Stimulated activated CD4-positive, alpha-beta T cell treated with anti-CD3 and anti-CD28 coated beads, Interleukin-1b, Interleukin-23, amount 100 ng/mL, for 4 hours (primary cell): ENCODE measurements at places on chromosomes 7 and 10.

- DNase-seq: no peak
Observed at GRCh38 chr7:15967551-15967950, 281.1 kb upstream of the MEOX2 start.

DNA sequence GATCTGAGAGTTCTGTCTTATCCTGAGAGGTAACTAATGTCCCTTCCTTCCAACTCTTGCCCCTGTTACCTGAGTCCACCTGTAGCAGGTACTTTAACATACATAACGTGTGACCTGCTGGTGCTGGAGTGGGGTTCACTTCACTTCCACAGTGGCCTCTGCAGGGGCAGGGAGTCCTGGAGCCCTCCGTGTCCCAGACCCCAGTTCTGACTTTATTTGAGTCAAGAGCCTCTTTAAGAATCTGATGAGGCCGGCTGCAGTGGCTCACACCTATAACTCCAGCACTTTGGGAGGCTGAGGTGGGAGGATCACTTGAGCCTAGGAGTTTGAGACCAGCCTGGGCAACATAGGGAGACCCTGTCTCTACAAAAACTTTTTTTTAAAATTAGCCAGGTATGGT, 117.0 kb upstream of the RET start:
- DNase-seq: no peak

GRCh38 chr10:1611936-1612550, 125.3 kb downstream of the ADARB2 start:
- no peak for DNase-seq

- DNase-seq: no peak
Observed at GRCh38 chr10:99966306-99966705, 43.4 kb downstream of the DNMBP start.

GRCh38 chr10:107028236-107028635, 136.3 kb downstream of the SORCS1 start:
- DNase-seq: no peak

GRCh38 chr10:4470231-4470835, 355.7 kb upstream of the AKR1E2 start:
- no peak for DNase-seq

GRCh38 chr10:34759161-34759836, 55.8 kb downstream of the PARD3 start:
- DNase-seq: no peak

GRCh38 chr10:17255512-17255911, 27.5 kb downstream of the VIM start:
- no peak for DNase-seq

DNA sequence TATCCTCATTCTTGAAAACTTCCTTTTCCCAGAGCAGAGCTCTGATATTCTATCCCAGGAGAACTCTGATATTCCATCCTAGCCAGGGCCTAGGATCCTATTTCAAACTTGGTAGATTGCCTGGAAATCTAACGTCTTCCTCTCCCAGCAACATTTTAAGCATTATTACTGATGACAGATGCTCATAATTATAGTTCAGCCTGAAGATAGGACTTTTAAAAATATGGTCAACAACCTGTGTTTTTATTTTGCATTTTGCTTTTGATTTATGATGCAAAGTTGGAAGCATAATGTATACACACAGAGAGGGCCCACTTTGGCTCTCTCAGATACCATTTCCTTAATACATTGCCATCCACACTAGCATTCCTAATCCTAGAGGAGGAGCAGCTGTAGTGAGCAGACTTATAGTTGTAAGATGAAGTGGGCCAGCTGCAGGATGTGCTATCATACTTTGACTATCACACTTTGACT, 457.4 kb upstream of the TPK1 start:
- no peak for DNase-seq

GRCh38 chr10:119316729-119317097, 109.3 kb downstream of the GRK5 start:
- DNase-seq: no peak

- DNase-seq: no peak
Observed at GRCh38 chr7:28806841-28807240, 151.3 kb downstream of the TRIL start.

- DNase-seq: no peak
Observed at GRCh38 chr7:12089951-12090756, 120.9 kb upstream of the TMEM106B start.

DNA sequence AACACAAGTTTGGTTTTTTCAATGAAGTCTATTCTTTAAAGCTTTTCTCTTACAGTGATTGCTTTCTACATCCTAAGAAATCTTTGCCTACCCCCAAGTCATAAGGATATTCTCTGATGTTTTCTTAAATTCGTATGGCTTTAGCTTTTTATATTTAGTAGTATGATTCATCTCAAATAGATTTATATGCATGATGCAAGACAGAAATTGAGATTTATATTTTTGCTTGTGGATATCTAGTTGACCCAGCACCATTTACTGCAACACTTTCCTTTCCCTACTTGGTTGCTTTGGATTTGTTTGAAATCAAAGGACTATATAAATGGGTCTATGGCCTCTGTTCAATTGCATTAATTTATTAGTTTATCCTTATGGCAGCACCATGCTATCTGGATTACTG, 113.9 kb downstream of the ZNF438 start:
- no peak for DNase-seq

DNA sequence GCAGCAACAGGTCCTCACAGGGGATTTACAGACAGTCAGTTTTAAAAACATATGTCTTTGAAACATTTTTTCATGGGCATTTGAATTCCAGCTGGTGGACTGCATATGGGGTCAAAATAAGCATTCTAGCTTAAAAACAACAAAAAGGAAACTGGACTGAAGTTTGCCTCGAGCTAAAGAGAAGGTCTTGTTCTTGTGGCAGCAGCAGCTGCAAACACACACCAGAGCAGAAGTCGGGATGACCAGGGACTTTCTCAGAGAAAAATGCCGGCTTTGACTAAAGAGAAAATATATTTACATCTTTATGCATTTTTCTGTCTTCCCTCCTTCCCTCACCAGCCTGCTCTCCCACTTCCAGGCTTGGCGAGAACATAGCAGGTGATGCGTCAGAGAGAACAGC, 361.4 kb downstream of the CXCL12 start:
- no peak for DNase-seq

DNA sequence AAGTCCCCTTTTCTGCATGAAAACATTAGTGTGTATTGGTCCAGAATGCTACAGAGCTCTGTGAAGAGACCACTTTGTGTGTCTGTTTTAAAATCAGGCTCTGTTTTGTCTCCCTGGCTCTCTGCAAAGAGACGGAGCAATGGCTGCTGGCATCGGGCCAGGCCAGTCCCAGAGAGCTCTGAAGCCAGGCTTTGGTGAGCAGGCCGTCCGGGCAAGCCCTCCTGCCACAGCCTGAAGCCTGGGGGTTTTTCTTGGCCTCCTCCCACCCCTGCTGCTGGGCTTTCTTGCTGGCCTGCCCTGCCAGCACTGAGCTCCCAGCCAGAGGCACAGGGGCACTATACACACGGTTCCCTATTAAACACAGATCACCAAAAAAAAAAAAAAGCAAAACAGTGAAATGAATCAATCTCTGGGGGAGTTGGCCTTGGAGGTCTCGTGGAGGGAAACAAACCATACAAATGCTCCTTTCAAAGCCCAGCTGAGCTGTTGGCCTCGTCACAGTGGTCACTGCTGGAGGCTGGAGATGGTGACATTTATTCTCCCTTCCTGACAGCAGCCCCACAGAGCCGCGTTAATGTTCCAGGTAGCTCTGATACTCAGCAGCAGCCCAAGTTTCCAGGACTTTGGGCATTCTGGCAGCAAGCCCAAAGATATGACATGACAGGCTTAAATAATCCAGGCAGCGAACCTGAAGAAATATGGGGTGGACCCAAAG, 237.2 kb downstream of the TCF7L2 start:
- no peak for DNase-seq

DNA sequence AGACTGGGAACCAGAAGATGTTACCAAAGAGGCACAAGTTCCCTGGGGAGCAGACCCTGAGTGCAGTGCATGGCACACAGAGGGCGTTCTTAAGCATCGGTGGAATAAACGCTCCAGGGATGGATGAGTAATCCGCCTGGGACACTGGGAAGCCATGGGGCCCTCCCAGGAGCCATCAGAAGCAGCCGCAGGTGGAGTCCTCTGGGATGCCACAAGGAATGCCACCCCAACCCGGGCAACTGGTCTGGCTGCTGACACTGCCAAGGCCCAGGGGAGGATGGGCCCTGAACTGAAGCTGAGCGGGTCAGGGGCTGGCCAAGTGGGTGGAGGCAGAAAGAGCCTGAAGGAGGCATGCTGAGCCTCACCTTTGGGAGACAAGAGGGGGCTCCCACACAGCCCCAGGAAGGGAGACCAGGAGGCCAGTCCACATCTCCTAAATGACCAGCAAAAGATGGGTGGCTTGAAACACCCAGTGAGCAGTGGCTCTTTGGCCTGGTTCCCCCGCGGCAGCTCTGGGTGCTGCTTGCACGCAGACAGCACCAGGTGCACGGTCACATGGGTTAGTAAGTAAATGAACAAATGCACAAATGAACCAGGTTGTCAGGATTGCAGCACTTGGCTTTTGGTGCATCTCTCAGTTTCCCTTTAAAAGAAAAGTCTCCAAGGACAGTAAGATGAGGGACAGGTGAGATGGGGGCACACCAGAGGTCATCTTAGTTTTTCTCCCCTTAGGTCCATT, 141.3 kb upstream of the ZMIZ1 start:
- DNase-seq: no peak

DNA sequence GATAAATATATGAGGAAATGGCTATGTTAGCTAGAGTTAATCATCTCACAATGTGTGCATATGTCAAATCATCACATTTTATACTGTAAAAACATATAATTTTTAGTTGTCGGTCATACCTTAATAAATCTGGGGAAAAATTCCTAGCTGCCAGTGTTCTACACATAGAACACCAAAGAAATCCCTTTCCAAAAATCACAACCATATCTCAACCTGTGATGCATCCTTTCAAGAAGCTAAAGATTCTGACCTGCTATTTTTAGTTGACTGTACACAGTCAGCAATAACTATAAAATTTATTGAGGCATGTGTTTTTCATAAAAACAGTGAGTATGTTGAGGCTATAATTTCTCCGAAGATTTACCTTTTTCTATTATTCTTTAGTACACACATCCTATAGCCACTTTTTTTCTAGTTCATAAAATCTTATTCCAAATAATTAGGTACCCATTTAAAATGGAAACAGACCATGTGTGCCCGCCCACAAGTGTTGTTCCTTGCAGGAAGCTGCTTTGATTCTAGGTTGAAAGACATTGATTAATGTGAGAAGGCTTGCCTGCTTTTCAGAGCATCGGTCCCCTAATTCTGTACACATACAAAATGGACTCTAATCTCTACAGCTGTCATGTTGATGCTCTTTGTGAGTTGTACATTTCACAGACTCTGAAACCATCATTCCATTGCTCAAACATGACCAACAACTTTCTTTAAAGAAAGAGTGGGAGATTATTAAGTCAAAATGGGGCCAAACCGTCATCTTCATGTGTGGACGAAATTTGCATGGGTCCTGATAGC, 117.5 kb upstream of the LRRN3 start:
- no peak for DNase-seq

- no peak for DNase-seq
Observed at GRCh38 chr7:122123746-122124145, 20.3 kb downstream of the AASS start.

GRCh38 chr7:36597090-36597773, 127.1 kb downstream of the AOAH start:
- DNase-seq: no peak

- no peak for DNase-seq
Observed at GRCh38 chr10:132774902-132775863, 10.8 kb downstream of the NKX6-2 start.

DNA sequence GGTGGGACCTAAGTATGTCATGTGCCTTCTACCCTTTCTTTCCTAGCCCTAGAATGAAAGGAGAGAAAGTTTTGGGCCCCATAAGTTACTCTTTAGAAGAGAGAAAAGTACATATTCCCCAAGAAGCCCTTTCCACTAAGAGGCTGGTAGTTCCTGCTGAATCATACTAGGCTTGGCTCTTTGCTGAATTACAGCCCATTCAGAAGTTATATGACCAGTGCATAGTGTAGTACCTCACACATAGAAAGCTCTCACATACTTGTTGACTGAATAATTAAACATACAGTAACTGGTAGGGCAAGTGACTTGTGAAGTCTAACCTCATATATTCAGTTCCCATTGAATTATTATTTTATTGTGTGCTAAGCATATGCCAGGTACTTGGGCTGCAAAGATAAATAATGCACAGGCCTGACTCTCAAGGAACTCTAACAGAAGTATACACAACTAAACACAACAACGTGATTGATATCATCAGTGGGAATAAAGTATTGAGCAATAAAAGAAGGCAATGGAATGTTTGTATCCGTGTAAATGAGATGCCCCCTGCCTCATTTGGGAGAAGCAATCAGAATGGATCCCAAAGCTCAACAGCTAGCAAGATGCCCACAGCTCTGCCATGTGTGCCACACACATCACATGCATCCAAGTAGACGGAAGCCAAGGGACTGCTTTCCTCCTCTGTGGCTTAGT, 38.9 kb upstream of the UBN2 start:
- DNase-seq: no peak

- peak; percentile 40 for DNase-seq
Observed at GRCh38 chr7:143408686-143409561, at the start of gene EPHA1. Gene EPHA1, minus strand, starts transcription at chr7:143408856. Its CDS starts 51 bp downstream, at chr7:143408805.

- no peak for DNase-seq
Observed at GRCh38 chr7:45682358-45682735, 108.2 kb downstream of the ADCY1 start.

GRCh38 chr10:22308390-22308789, 7.8 kb upstream of the COMMD3 start:
- no peak for DNase-seq

DNA sequence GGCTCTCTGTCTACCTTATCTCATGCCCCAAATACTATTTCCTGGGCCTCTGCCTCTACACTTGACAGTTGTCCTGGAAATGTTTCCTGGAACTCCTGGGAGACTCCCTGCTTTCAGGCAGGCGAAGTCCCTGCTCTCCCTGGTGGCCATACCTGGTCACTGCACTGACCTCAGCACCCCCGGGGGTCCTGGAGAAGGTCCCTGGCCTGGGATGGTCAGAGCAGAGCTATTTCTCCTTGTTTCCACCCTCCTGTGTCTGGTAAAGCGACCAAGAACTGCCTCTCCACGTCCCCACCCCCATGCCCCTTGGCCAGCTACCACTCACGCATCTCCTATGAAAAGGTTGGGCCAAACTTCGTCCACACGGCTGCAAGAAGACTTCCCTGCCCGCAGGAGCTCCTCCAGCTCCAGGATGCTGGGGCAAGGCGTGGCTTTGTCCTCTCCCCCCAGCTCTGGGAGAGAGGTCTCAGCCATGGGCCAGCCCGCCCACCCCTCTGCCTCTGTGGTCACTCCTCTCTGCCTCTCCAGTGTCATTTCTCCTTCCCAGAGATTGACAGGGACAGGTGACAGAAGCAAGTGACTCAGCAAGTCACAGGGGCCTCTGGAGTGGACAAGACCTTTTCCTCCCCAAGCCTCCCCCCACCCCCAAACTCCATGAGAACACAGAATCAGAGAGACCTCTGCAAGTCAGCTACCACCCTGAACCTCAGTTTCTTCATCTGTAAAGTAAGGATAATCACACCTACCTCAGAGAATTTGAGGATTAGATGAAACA, 2.6 kb upstream of the SAMD8 start:
- DNase-seq: no peak

- no peak for DNase-seq
Observed at GRCh38 chr10:77492368-77492994, 145.1 kb downstream of the KCNMA1 start.

GRCh38 chr10:21688870-21689269, 154.8 kb downstream of the MLLT10 start:
- DNase-seq: no peak

- DNase-seq: no peak
Observed at GRCh38 chr10:35781643-35782035, 139.5 kb upstream of the FZD8 start.
